ENCODE measurements at places on chromosomes 7 and 10. TPM values are rescaled to one million over a fixed set of nuclear protein-coding genes. Genes with fewer than 3 reads are reported as not detected.

GRCh38 chr10:92110039-92110794 is 180.7 kb downstream of the CPEB3 start:
- DNase-seq: no peak

- DNase-seq: no peak
These were observed 56.4 kb upstream of the CAV2 start for GRCh38 chr7:116443101-116443523.

DNA sequence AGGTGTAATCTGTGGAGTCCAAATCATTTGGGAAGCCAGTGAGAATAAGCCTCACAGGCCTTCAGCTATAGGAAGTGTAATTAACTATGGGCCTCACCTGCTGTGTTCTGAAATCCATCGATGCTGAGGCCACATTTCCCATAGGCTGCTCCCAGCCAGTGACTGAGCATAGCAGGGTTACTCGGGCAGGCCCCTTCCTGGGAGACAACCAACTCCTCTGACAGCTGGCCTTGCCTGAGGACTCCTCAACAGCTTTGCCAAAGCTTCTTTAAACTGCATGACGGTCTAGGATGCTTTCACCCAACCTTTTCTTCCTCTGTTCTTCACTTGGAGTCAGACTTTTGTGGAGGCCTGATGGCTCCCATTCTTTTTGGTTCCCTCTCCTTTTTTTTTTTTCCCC is 63.8 kb upstream of the SMNDC1 start:
- no peak for DNase-seq

- DNase-seq: no peak
These were observed 18.0 kb downstream of the WDR37 start for GRCh38 chr10:1074052-1074747.

GRCh38 chr7:42236266-42236975 is 588 bp downstream of the GLI3 start:
- no peak for DNase-seq

GRCh38 chr7:77455321-77455720 is 39.2 kb upstream of the GSAP start:
- no peak for DNase-seq

DNA sequence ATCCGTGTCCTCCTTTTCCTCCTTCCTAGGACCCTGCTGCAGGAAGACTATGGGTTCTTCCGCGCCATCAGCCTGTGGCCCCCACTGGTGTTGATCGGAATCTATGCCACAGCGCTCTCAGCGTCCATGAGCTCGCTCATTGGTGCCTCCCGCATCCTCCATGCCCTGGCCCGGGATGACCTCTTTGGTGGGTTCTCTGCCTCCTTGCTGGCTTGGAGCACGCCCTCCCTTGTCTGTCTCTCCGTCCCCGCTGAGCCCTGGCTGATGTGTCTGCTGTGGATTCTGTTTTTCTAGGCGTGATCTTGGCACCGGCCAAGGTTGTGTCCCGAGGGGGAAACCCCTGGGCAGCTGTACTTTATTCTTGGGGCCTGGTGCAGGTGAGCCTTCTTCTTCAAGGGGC is 7.3 kb upstream of the TRIP6 start:
- no peak for DNase-seq

DNA sequence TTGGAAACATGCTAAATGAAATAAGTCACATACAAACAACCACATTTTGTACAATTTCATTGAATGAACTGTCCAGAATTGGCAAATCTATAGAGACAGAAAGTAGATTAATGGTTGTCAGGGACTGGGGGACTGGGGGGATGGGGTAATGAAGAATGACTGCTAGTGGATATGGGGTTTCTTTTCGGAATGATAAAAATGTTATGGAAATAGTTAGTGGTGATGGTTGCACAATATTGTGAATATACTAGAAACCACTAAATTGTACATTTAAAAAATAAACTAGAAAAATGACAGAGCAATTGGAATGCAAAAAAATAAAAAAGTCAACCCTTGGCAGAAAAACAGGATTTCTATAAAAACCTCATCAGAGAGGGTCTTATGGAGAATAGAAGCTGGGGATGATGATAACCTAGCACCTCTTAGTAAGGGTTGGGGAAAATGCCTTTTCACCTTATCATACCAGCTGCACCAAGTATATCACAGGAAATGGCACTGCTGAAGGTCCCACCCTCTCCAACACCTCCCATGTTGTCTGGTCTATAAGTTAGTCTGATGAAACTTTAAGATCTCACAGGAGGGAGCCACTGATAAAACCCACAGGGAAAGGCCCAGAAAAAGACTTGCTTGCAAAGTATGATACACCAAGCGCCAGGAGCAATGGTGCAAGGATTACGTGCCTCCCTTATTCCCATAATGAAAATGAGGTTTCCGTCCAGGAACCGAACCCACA is 23.1 kb upstream of the JAZF1 start:
- DNase-seq: no peak

GRCh38 chr7:28354601-28355402 is 57.5 kb upstream of the CREB5 start:
- DNase-seq: peak; percentile 60

- no peak for DNase-seq
These were observed 147.0 kb downstream of the TCF7L2 start for GRCh38 chr10:113097036-113097435.

DNA sequence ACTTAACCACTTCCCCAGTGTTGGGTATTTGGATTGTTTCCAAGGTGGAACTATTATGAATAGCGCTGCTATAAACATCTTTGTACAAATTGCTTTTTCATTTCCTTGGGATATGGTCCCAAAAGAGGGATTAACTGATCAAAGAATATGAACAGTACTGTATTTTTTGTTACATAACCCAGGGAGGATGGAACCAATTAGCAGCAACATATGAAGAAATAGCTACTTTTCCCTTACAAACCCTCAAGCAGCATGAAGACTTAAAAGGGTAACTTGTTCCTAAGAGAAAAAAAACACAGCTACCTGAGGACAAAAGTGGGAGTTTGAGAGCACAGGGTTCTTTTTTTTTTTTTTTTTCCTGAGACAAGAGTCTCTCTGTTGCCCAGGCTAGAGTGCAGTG is 13.1 kb upstream of the TLX1 start:
- DNase-seq: no peak

GRCh38 chr10:133012573-133013359 is 70.4 kb upstream of the CFAP46 start:
- DNase-seq: no peak

- DNase-seq: no peak
These were observed 409.0 kb downstream of the KCNMA1 start for GRCh38 chr10:77228559-77228958.

DNA sequence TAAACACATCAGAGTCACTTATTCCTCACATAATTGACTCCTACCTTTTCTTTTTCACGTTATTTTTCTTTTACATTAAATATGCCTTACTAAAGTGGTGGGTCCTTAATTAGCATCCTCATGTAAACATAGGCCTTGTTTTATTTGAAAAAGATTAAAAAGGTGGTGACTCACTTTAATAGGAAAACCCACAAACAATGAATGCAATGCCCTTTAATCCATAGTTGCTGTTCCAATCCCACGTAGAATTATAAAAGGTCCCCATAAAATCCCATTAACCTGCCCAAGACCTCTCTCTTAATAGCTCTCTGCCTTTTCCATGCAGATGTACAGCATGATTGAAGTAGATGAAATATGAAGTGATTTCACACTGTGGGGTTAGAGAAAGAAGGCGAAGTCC is 32.2 kb downstream of the SLC16A12 start:
- DNase-seq: no peak

GRCh38 chr7:41994036-41994745 is 242.8 kb downstream of the GLI3 start:
- DNase-seq: no peak

DNA sequence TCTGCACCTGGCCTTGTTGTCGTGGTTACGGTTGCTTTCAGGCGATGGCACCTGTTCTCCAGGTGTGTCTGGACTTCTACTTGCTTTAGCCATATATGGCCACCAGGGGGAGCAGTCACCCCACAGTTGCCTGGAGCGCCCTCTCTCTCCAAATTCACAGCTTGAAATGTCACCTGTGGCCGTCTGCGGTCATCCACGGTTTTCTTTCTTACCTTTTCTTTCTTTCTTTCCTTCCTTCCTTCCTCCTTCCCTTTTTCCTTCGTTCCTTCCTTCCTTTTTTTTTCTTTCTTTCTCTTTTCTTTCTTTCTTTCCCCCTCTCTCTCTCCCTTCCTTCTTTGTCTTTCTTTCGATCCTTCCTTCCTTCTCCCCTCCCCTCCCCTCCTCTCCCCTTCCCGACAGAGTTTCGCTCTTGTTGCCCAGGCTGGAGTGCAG is 150.5 kb upstream of the VKORC1L1 start:
- DNase-seq: peak; percentile 76

DNA sequence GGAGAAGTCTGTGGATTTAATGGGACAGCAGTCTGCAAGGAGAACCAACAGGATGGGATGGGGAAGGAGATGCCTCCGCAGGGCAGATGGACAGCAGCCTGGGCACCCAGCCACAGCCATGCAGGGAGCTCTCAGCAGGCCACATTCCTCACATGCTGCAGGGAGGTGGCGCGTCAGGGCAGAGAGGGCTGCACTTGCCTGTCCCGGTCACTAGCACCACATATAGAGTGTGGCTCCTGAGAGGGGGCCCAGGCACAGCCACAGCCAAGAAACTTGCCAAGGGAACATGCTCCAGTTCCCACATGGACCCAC is 86.8 kb upstream of the ZMIZ1 start:
- no peak for DNase-seq

- no peak for DNase-seq
These were observed 11.7 kb downstream of the ORAI2 start for GRCh38 chr7:102444961-102445673.

- no peak for DNase-seq
These were observed 206.1 kb downstream of the CREB5 start for GRCh38 chr7:28618383-28618782.

- no peak for DNase-seq
These were observed 65.1 kb downstream of the CLEC2L start for GRCh38 chr7:139588632-139589031.

CALHM2 gene
- total RNA-seq: 1.1 TPM

BICC1 gene
- 26.8 TPM for total RNA-seq

C10orf105 gene
- total RNA-seq: not detected

VWC2 gene
- not detected for total RNA-seq

AKR1C8 gene
- total RNA-seq: not detected

CYP2C19 gene
- total RNA-seq: 0.44 TPM

CFAP46 gene
- 0.51 TPM for total RNA-seq

WNT8B gene
- total RNA-seq: 0.59 TPM

SCART1 gene
- total RNA-seq: 0.95 TPM

FEZF1 gene
- total RNA-seq: not detected

Measured in pancreas (tissue), 10 donors.